Tibial nerve (tissue), 4 donors: ENCODE measurements at places on chromosomes 2 and 18. TPM values are rescaled to one million over a fixed set of nuclear protein-coding genes. Genes with fewer than 3 reads are reported as not detected.

DNA sequence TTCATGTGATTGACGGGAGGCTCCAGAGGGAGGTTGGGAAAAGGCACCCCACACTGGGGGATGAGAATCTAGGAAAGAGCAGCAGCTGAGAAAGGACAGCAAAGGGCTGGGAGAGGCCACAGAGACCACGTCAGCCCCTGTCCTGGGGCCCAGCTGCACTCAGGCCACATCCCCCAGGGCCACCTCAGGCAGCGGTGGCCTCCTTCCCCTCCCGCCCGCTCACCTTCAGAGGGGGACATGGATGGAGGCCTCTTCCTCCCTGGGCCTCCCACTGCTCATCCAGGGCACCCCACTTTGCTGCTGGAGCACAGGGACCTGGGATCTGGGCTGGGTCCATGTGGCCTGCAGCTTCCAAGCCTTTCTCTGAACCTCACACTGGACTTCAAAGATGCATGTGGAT is 199.8 kb upstream of the HDAC4 start:
- no peak for DNase-seq

GRCh38 chr2:201151127-201151981 is 31.6 kb upstream of the CASP10 start:
- DNase-seq: no peak

GRCh38 chr2:205119136-205119535 is 563.2 kb upstream of the NRP2 start:
- no peak for DNase-seq

- no peak for DNase-seq
These were observed 7.3 kb downstream of the TGIF1 start for GRCh38 chr18:3457261-3457724.

EPAS1 gene
- total RNA-seq: 191 TPM

DGKD gene
- total RNA-seq: 11.7 TPM

GRCh38 chr2:191304939-191305875 is 60.0 kb downstream of the MYO1B start:
- peak; percentile 62 for DNase-seq

GPC1 gene
- total RNA-seq: 146 TPM

KIAA2012 gene
- not detected for total RNA-seq

CAPN14 gene
- not detected for total RNA-seq

GRCh38 chr2:133957724-133958480 is 296.0 kb upstream of the MGAT5 start:
- DNase-seq: no peak

MYO7B gene
- total RNA-seq: 0.78 TPM

CERKL gene
- not detected for total RNA-seq

DNA sequence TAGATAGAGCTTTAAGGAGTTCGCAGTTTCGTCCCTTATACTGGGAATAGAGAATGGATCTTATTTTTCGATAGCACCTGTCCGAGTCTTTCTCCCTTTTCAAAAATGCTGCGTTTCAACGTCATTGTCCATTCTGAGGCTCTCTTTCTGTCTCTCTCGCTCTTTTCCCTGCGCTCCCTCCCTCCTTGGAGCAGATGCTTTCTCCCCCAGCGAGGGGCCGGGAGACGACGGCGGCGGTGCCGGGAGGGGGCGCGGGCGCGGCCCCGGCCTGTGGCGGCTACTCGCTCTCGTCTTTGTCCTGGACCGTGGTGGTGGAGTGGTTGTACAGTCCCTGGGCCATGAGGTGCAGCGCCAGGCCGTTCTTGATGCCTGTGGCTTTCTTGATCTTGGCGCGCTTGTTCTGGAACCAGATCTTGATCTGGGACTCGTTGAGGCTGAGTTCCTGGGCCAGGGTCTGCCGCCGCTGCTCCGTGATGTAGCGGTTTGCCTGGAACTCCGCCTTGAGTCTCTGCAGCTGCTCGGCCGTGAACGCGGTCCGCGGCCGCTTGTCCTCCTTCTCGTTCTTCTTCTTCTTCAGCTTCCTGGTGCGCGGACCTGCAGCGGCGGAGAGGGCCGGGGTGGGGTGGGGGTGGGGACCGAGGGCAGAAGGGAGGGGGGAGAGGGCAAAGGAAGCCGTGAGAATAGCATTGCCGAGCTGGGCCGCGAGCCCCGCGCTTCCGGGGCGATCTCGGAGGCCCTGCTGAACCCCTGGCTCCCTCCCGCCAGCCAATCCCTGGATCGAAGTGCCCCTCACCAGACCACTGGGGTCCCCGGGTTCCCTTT is 4.6 kb downstream of the EN1 start:
- DNase-seq: no peak

DNA sequence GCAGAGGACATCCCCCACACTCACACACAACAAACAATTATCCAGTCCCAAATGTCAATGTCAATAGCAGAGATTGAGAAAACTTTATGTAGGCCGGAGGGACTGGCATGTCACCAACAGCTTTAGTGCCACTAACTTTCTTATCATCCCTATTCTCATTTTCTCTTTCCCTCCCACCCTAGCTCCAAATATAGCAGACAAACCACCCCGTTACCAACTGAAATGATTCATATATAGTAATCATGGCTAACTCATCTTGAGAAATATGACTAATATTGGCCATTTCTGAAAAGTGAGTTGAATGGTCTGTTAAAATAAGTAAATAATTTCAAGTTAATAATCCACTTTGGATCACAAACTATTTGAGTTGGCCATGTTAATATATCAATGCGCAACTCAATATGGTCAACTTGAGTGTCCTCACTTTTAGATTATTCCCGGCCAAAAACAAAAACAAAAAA is 242.1 kb upstream of the RND3 start:
- DNase-seq: no peak
